ENCODE measurements at places on chromosomes 7 and 10.

- DNase-seq = no peak
These were observed 118.9 kb downstream of the AKR1D1 start for GRCh38 chr7:138195151-138195571.

DNA sequence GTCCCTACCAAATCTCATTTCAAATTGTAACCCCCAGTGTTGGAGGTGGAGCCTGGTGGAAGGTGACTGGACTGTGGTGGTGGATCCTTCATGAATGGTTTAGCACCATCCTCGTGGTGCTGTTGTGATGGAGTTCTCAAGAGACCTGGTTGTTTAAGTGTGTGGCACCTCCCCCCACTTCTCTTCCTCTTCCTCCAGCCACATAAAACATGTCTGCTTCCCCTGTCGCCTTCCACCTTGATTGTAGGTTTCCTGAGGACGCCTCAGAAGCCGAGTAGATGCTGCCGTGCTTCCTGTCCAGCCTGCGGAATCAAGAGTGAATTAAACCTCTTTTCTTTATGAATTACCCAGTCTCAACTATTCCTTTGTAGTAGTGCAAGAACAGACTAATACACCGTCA lies 21.0 kb downstream of the GRB10 start:
- no peak for DNase-seq

DNA sequence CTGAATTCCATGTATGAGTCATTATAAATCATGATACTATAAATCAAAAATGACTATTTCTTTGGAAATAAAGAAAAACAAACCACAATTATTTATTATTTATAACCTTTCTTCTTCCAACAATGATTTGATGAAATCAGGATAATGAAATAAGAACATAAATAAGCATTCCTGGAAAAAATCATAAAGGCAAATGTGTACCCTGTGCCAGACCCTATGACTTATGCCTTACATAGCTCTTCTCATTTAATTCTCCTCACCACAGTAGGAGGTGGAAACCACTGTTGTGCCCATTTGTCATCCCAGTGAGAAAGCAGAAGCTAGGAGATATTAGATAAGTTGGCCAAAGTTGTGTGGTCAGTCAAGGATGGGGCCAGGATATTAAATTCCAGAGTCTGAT lies 255.1 kb downstream of the DOCK4 start:
- no peak for DNase-seq

DNA sequence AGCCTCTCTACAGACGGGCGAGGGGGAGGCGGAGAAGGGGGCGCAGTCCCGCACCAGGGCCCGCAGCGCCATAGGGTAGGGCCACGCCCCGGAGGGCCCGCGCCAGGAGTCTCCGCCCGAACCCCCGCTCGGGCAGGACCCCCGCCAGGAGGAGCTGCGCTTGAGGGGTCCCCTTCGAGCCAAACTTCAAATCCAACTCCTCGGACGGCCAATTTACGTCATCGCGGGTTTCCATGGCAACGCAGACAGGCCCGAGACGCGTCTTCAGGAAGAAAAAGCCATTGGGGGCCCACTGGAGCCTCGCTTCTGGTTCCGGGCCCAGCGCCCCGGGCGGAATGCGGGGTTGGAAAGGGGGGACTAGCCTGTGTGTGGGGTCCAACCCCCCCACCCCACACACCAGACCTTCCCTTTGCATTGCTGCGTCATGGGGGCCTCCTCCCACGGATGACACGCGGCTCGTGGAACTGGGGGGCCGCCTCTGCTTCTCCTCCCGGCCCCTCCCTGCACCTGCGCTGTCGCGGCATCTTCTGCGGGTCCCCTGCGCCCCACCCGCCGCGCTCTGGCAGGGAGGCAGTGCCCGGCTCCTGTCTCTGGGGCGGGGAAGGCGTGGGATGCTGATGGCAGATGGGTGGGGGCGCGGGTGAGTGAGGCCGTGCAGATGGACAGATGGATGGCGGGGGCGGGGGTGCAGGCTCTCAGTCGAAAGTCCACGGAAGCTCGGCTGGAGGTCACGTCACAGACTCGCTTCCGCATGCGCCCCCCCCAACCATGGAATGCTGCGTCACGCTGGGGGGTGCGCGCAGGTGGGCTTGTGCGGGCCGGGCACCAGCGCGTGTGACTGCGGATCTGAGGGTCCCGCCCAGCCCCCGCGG lies 1.2 kb downstream of the CALY start:
- DNase-seq = no peak
